ENCODE measurements at places on chromosomes 12 and 14.

GRCh38 chr12:89768586-89769482 lies 60.2 kb upstream of the ATP2B1 start:
- DNase-seq, result peak; percentile 64

DNA sequence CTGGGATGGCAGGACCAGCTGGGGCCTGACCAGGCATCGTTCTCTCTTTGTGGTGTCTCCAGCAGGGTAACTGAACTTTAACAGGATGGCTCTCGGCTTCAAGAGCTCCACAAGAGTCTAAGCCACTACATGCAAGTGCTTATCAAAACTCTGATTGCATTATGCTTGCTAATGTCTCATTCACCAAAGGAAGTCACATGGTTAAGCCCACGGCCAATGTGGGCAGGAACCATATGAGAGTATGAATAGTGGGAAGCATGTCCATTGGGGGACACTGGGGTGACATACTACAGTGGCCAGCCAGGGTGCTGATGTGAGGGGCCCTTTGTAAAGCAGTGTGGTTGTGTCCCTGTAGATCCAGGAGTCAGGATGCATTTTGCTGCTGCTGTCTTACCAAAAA lies 35.0 kb upstream of the KCNA5 start:
- DNase-seq, result no peak

DNA sequence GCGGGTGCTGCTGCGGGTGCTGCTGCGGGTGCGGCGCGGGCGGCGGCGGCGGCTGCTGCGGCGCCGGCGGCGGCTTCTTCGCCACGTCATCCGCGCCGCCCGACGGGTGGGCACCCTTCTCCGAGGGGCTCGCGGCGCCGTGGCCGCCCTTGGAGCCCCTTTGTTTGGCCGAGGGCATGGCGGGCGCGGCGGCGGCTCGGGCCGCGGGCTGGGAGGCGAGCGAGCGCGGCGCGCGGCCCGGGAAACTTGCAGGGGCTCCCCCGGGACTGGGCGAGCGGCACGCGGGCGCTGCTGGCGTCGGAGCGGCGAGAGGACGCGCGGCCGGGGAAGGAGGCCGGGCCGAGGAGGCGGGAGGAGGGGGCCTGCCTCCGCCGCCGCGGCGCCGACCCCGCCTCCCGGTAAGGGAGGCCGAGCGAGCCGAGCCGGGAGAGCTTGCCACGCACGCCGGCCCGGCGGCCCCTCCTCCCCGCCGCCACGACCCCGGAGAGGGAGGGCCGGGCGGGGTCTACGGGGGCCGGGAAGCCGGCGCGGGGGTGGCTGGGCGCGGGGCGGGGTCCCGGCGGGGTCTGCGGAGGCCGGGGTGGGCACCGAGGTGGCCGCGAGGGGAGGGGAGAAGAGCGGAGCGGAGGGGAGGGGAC lies at the start of gene CKAP4:
Gene CKAP4 (minus strand): TSS at position 347 of the 638 bp plus-strand sequence. CDS start 169 bp downstream, at position 178.
- DNase-seq, result no peak

- DNase-seq, result no peak
Observed at GRCh38 chr14:76250302-76250701, 98.6 kb downstream of the GPATCH2L start.

DNA sequence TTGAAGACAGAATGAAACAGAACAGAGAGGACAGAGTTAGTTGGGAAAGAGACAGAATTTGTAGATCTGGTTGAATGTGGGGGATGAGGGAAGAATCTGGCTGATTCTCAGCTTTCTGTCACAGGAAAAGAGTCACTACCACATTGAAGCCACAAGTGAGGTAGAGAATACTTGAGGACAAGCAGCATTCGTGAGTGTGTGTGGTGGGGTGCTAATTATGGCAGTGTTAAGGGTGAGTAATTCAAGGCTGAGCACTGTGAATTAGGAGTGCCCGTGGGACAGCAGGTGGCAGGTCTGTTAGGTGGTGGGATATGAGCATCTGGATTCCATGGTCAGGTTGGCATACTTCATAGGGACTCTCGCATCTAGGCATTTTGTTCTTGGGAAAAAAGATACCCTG lies 347.4 kb upstream of the PRICKLE1 start:
- no peak for DNase-seq

- no peak for DNase-seq
Observed at GRCh38 chr12:67442347-67442841, 173.2 kb downstream of the CAND1 start.

DNA sequence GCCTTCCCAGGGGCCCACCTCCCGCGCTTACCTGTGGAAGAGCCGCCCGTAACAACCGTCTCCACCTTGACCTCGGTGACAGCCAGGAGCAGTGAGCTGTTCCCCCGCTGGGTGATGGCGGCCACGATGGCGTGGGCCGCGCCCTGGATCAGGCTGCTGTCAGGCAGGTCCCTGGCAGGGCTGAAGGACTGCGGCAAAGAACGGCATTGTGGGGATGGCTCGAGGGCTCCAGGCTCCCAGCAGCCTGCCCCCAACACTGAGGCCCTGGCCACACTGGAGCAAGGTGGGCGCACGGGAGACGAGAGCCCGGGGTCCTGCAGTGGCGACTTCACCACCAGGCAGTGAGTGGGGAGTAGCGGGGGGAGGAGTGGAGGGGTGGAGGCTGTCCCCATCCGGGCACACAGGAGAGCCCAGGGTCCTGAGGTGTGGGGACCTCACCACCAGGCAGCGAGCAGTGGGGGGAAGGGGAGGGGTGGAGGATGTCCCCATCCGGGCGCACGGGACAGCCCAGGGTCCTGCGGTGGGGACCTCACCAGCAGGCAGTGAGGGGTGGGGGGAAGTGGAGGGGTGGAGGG lies 25.0 kb downstream of the JAG2 start:
- DNase-seq, result no peak

GRCh38 chr14:100504372-100505078 lies 82.7 kb downstream of the BEGAIN start:
- no peak for DNase-seq

- DNase-seq, result peak; percentile 44
Observed at GRCh38 chr12:130013771-130014484, 110.1 kb upstream of the TMEM132D start.

- DNase-seq, result peak; percentile 82
Observed at GRCh38 chr12:16359512-16360491, 12.4 kb downstream of the MGST1 start.

DNA sequence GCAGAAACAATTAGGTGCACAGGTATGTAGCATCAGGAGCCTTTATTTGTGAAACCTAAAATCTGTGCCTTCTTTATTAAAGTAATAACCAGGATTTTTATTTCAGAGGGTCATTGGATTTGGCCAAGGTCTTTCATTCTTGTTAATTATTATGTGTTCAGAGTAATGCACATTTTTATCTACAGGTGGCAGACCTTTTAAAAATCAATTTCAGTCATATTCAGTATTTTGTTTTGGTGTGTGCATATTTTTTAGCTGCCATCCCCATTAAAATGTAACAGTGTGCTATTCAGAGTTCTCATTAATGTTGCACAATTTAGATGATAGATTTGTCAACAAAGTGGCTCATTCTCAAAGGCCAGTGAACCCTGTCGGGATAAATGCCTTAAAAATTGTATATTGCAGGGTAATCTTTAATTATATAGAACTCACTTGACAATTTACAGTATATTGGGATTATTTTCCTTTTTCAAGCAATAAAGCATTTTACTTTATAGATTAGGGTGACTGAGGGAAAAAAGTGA lies 319.3 kb upstream of the SOX5 start:
- no peak for DNase-seq

- DNase-seq, result no peak
Observed at GRCh38 chr14:93075891-93076290, 39.8 kb downstream of the ITPK1 start.

DNA sequence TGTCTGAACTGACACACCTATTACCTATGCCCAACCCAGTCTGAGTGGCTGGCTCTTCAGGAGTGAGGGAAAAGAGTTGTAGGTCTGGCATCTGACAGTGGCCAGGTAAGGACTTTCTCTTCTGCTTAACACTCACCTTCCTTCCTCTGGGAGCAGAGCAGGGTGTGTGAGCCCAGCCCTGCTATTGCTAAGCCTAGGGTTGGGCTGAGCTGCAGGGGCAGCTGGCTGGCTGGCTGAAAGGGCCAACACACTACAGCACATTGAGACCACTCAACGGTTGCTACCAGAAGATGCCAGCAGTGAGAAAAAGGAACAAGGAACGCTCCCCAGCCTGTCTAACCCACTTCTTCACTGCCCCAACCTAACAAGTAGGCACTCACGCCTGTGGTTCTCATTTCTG lies 201.2 kb downstream of the DPF3 start:
- DNase-seq, result no peak

- no peak for DNase-seq
Observed at GRCh38 chr12:52251367-52252051, 18.5 kb downstream of the KRT7 start.

GRCh38 chr12:2289525-2289924 lies 236.7 kb downstream of the CACNA1C start:
- DNase-seq, result no peak

- no peak for DNase-seq
Observed at GRCh38 chr12:120744922-120745493, 19.4 kb downstream of the ACADS start.

DNA sequence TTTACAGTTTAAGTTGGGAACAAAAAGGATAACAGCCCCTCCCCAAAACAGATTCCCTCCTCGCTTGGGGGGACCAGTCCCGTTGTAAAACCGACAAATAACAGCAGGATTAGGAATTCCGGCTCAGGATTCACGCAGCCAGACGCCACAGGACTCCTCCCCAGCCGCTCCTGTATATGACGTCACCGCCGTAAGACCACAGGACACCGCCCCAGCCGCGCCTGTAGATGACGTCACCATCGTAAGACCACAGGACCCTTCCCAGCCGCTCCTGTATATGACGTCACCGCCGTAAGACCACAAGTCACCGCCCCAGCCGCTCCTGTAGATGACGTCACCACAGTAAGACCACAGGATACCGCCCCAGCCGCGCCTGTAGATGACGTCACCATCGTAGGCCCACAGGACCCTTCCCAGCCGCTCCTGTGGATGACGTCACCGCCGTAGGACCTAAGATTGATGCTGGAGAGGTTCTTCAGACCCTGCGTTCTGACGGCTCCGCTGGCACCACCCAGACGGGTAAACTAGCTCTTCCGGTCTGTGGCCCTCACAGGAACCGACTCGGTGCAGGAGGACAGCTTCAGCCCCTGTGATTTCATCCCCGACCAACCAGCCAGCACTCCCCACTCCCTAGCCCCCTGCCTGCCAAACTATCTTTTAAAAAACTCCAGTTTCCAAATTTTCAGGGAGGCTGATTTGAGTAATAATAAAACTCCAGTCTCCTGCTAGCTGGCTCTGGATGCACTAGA lies 43.9 kb upstream of the FBRSL1 start:
- DNase-seq, result peak; percentile 92

- peak; percentile 23 for DNase-seq
Observed at GRCh38 chr12:114668151-114668885, 15.7 kb downstream of the TBX3 start.

DNA sequence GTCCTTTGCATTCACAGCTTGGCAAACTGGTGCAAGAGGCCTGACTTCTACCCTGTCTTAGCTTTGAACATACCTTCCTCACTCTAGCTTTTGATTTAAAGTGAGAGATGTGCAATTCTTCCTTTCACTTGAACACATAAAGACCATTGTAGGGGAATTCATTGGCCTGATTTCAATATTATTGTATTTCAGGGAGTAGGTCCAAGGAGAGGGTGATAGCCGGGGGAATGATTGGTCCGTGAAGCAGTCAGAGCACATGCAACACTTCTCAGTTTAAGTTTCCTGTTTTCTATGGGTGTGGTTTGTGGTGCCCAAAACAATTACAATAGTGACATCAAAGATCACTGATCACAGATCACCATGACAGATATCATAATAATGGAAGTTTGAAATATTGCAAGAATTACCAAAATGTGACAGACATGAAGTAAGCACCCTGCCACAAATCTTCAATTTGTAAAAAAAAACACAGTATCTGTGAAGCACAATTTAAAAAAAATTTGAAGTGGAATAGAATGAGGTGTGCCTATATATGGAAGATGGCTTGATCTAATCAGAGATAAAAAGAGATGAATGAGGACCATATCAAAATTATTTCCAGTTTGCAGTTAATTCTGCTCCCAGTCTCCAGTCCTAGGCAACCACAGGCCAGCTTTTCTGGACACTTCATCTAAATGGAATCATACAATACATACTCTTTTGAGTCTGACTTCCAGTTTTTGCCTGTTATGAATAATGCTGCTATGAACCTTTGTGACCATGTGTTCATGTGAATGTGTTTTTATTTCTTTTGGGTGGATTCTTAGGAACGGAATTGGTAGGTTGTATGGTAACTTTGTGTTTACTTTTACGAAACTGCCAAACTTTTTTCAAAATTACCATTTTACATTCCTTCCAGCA lies 23.2 kb downstream of the BORCS5 start:
- no peak for DNase-seq

GRCh38 chr12:118334939-118335567 lies 37.7 kb downstream of the TAOK3 start:
- DNase-seq, result no peak

- DNase-seq, result no peak
Observed at GRCh38 chr14:97177635-97178034, 380.5 kb downstream of the VRK1 start.

DNA sequence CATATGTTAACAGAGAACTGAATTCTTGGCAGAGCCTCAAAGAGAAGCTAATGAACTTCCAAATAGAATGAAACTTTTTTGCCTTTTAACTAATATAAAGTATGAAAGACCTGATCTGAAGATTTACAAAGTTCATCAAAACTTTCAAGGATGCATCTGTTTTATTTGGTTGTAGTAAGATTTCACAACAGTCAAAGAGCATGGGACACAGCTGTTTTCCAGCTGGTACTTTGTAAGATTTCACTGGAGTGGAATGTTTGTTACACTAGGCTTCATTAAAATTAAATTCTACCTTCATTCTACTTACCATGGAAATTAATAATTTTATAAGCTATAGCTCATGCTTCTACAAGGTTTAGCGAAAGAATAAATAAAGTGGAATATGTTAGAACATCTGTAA lies 351.2 kb downstream of the SLC6A15 start:
- no peak for DNase-seq

DNA sequence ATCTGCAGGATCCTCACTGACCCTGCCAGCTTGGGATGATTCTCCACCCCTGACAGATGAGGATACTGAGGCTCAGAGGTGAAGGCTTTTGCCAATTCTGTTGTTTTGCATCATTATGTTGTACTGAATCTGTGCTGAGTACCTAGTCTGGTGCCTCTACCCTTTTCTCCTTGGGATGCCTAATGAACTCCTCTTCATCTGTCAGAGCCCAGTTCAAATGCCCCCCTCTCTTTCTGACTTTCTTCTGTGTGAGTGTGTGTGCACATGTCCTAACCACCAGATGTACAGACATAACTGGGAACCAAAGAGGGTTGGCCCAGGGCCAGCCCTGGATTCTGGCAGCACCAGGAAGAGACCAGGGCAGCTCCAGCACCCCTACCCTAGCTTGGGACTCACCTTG lies 22.8 kb downstream of the FOXN4 start:
- DNase-seq, result no peak

DNA sequence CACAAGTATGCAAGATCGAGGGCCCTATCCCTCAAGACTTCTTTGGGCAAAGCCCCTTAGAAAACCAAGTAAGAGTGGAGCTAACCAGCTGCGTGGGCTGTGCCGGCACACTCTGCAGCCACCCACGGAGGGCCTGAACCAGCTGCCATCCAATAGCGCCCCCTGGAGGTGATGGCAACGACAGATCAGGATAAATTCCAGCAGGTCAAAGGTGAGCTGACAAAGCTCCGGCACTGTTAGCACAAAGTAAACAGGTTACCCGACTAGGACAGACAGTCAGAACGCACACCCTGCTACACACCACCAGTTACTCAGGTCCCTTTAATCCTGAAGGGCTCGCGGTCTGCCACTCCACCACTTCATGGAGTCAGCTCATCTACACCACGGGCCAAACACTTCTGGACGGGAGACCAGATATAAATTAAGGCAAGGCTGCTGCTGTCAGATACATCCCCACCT lies 4.9 kb downstream of the ZBTB39 start:
- DNase-seq, result peak; percentile 89

- DNase-seq, result peak; percentile 78
Observed at GRCh38 chr14:103561381-103562178, 877 bp downstream of the BAG5 start.
